NCI-H1105 treated with DMSO at 0.1 percent for 48 hours (cell line): ENCODE measurements at places on chromosomes 2 and 18.

DNA sequence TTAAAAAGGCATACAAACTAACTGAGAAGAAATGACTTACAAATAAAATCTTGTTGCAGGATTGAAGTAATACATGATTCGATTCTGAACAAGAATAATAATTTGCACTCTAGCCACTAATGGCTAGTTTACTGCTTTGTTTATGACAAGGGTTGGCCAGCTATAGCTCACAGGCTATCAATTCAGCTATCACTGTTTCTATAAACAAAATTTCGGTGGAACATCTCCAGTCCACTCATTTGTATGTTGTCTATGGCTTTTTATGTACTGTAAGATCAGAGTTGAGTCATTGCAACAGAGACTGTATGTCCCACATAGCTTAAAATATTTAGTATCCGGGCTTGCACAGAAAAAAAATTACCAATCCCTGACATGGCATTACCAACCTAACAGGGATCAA, 543.7 kb upstream of the CNTNAP5 start:
- no peak for DNase-seq

GRCh38 chr18:24397694-24398368, at the start of gene OSBPL1A:
Gene OSBPL1A (minus strand): TSS chr18:24397824. CDS start chr18:24377533, 20,291 bp downstream.
- DNase-seq, result peak; percentile 93

DNA sequence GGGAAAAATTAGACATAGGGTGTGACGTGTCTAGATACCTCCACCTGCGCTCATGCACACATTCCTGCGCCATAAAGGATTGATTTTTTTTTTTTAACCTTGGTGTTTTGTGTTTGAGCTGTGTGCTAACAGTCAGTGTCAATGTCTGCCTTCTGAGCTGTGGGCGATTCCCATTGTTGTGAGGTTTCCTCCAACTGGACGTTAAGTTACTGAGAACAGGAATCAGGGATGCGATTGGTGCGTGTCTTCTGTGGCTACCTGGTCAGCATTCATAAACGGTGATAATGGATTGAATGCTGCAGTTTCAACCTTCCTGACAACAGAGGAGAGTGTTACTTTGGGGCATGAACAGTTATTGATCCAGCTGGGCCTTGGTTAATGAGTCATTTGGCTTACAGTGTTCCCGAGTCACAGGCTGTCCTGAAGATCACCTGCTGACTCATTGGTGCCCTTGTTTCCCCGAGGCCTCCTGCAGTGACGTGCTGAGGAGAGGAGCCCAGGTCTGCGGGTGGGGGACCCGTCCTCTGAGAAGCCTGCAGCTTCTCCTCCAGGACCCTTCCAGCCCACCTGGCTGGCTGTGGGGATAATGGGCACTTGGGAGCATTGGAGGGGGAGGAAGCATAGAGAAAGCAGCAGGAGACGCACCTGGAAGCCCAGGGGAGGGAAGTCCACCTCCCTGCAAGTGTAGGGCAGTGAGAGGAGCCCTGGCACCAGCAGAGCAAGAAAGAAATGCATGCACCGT, 25.8 kb upstream of the CABYR start:
- DNase-seq, result no peak

DNA sequence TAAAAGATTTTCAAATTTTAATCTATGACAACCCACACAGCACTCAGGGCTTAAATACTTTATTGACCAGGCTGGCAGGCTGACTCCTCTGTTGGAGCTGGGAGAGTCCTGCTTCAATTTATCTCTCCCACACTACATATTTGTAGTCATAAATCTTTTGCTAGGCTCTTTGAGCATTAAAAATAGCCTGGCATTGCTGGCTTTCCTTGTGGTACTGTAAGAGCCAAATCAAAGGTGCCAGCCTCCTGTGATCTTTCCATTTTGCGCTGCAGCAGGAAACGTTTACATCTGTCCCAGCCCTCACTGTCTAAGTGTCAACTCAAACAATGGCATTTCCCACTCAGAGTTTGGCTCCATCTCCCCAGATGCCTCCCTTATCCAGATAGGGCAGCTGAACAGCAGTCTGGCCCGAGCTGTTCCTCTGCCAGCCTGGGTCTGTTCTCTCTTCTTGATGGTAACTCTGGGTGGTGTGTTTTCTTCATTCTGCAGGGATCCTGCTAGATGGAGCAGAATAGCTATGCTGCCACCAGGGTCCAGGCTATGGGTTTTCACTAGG, 62.1 kb downstream of the LRRTM1 start:
- DNase-seq, result no peak

DNA sequence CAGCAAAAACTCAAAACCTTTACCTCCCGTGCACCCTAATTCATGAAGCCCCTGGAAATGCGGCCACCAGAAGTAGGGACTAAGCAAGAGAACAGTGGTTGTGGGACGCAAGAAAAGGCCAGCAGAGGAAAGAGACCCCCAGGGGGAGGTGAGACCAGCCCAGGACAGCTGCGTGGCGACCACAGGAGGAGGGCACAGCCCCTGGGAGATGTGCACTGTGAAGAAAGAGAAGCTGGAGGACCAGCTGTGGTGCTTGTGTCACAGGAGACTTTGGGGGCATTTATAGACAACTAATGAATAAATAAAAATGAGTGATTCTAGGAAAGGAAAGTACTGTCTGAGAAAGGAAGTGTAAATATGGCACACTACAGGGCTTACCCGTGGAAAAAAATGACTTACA, 263.8 kb downstream of the EIPR1 start:
- DNase-seq, result no peak

GRCh38 chr2:13102397-13103063, 385.8 kb downstream of the TRIB2 start:
- no peak for DNase-seq

DNA sequence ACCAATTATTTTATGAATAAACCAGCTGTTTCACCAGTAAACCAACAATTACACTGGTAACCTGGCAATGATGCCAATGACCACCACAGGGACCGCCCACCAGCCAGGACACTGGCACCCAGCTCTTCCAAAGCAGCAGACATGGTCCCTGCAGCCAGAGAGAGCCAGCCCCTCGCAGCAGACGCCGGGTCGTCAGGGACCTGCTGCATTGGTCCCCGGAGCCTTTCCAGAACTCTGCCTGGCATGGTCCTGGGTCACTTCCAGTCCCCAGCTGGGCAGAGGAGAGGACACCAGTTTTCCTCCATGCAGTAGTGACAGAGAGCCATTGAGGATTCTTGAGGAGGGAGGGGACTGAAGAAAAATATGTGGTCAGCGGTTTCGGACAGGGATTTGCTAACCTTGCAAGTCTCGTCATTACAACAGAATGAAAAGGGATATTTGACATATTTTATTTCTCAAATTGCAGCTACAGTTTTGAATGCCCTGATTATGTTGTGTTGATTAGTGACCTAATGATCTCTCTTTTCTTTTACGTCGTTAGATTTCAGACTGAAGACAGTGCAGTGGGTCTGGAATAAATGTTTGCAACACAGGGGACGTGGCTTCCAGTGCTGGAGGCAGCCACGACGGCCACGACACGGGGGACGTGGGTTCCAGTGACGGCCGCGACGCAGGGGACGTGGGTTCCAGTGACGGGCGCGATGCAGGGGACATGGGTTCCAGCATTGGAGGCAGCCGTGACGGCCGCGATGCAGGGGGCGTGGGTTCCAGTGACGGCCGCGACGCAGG, 154.5 kb downstream of the TPO start:
- no peak for DNase-seq

DNA sequence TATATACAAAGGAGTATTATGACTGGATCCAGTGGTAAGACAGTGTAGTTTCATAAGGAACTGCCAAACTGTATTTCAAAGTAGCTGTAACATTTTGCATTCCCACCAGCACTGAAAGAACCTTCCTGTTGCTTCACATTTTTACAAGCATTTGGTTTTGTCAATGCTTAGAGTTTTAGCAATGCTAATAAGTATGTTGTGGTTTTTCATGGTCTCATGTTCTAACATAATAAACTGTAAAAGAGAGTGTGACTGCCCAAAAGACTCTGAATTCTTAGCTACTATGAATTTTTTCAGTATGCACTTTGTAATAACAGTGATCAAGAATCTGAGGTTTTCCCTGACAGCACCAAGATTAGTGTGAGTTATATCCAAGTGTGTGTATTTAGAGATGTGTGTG, 604.2 kb downstream of the XIRP2 start:
- no peak for DNase-seq

- no peak for DNase-seq
These were observed 43.8 kb downstream of the SOCS6 start for GRCh38 chr18:70332694-70333093.

GRCh38 chr2:188607501-188607900, 315.8 kb downstream of the GULP1 start:
- no peak for DNase-seq

DNA sequence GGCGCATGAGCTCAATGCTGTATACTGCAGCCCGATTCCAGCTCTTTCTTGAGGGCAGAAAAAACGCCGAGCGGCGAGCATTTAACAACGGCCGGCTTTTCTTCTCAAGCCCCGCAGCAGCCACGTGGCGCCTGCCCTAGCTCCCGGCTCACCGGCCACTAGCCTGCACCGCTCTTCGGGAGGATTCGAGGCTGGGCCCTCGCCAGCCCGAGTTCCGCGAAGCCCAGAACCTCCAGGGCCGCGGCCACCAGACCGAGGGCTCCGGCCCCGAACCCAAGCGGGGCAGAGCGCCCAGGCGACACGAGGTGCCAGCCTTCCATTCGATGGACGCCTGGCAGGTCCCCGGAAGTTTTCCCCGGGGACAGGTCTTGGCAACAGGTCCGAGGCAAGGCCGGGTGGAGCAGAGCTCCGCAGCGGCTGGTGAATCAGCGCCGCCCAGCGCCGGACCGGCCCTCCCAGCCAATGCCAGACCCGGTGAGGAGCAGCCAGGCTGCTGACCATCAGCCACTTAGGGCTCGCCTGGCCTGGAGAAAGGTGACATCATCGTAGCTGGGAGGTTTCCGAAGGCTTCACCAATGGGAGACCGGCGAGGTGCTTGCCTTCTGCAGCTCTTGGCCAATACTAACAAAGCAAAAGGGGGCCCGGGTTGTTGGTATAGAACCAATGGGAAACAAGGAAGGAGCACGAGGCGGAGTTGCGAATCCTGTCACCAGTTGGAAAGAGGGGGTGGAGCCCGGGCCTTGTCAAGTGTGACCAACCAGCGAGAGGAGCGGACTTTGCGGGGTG, 552 bp upstream of the MXD1 start:
- DNase-seq, result peak; percentile 100

- peak; percentile 86 for DNase-seq
These were observed 33.1 kb downstream of the ARL4C start for GRCh38 chr2:234463626-234464290.

DNA sequence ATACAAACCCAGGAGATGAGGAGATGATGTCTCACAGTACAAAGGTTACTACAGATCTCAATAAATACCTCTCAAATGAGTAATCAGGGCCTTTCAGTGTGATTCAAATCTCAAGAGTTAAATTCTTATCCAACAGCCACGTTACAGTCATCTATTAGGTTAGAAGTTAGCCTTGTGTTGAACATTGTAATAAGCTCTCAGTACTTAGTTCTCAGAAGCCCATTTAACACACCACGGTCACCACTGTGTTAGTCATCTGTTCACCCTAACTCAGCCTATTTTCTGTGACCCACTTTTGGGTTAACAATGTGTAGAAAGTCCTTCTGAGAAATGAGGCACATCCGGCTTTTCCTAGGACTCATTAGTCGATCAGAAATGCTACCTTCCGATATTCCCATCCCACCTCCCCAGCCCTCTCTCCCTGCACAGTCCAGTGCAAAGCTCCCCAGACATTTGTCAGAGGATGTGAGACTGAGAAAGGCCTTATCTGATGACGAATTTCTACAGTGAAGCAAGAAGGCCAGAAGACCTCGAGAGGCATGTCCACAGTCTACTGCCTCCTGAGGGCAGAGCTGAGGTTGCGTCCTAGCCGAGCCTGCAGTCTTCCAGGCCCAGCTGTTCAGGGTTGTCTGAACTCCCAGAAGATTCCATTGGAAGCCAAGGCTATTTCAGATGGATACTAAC, 92.6 kb downstream of the ACTR2 start:
- DNase-seq, result no peak

DNA sequence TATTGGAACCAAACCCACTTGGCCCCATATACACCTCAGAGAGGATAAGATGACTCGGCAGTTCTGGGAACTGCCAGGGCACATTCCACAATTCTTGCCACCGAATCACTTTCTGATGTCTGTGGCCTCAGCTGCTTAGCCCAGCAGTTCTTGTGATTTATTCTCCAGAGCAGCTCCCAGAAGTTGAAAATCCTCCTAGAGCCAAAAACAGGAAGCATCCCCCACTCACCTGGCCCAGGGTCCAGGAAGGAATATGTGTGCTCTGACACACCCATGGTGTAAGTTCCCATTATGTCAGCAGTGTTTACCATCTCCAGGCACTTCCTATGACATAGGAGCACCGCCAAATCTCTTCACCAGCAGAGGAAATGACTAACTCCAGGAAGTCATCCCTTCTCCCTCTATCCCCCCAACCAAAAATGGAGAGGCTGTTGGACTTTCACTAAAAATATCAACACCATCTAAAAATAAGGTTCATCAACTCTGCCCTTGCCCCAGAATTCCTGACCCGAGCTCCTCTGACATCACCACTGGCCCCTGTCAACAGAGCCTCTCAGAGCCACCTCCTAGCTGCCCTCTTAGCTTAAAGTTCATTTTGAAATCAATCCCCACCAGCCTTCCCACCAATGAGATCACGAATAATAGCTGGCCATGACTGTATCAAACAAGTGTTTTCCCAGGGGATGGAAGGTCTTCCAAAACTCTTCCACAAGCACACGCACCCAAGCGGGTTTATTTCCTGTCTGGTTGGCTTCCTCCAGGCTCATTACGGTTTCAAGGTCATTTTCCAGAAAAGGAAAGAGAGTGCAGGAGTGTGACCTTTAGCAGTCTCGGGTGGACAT, 223.1 kb upstream of the PARD3B start:
- DNase-seq, result no peak

- DNase-seq, result no peak
These were observed 92.4 kb upstream of the LCLAT1 start for GRCh38 chr2:30354621-30355020.

GRCh38 chr2:26281226-26281625, 36.5 kb downstream of the HADHB start:
- peak; percentile 32 for DNase-seq

DNA sequence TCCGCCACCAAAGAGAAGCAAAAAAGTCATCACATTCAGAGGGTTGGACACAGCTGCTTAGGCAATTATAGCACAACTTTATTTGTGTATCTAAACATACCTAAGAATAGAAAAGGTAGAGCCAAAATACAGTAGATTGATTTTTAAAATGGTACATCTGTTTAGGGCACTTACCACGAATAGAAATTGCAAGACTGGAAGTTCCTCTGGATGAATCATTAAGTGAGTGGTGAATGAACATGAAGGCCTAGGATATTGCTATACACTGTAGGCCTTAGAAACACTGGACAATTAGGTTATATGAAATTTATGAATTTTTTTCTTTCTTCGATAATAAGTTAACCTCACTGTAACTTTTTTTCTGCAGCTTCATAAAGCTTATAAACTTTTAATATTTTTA, 687.0 kb downstream of the BCL11A start:
- no peak for DNase-seq

DNA sequence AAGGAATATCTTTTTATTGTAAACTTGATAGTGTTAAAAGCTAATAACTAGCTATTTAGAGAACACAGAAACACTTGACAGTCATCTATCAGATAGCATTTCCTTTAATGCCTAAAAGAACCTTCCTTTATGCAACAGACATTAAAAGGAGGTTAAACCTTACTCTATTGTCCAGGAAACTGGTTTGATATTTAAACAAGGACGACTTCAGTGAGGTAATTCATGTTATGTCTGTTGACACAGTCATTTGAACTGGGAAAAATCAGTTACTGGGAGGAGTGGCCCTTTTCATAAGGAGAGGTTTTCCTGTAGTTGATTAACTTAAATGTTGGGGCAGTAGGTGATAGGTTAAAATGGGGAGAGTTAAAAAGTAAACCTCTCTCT, 6.7 kb downstream of the TGIF1 start:
- DNase-seq, result no peak

GRCh38 chr18:74682141-74682990, 84.7 kb downstream of the ZNF407 start:
- DNase-seq, result peak; percentile 32
